ENCODE measurements at places on chromosomes 11 and 22.

- DNase-seq: no peak
Observed at GRCh38 chr11:111941963-111942362, 4.8 kb downstream of the DIXDC1 start.

- DNase-seq: no peak
Observed at GRCh38 chr11:2328021-2328420, 26.2 kb downstream of the TSPAN32 start.

- no peak for DNase-seq
Observed at GRCh38 chr11:116335078-116335477, 437.7 kb downstream of the BUD13 start.

GRCh38 chr11:68047437-68048290 lies 8.8 kb downstream of the TCIRG1 start:
- DNase-seq: no peak

GRCh38 chr22:29801796-29802195 lies 34.6 kb downstream of the UQCR10 start:
- no peak for DNase-seq

GRCh38 chr11:13329670-13330356 lies 52.2 kb downstream of the BMAL1 start:
- peak; percentile 75 for DNase-seq

- no peak for DNase-seq
Observed at GRCh38 chr11:123338997-123339752, 90.9 kb upstream of the GRAMD1B start.

DNA sequence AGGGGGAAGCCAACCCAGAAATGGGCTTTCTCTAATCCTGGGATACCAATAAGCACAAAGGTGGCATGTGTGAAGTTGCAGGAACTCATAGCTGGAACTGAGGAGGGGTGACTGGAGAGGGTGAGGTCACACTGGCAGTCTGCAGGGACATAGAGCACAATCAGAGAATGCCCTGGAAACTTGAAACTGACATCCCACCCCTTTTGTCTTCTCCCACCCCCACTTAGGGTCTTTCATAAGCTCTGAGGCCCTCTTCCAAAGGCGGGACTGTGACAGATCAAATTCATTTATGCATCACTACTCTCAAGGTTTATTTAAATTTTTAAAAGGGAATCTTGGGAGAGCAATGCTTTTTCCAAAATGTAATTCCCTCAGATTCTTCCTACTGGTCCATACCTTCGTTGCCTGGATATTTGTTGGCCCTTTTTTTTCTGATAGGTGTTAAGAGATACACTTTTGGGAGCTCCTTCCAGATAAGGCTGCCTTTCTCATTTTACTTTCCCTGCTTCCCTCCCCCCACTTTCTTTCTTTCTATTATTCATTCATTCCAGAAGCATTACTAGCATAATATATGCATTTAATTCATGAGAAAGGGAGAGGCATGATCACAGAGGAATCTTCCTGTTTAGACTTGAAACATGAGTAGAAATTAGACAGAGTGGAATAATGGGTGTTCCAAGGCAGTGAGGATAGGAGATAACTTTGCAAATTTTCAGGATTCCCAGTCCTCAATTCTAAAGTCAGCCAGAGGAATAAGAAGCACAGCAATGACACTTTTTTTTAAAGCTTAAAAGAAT lies 14.8 kb downstream of the OR51E2 start:
- no peak for DNase-seq

DNA sequence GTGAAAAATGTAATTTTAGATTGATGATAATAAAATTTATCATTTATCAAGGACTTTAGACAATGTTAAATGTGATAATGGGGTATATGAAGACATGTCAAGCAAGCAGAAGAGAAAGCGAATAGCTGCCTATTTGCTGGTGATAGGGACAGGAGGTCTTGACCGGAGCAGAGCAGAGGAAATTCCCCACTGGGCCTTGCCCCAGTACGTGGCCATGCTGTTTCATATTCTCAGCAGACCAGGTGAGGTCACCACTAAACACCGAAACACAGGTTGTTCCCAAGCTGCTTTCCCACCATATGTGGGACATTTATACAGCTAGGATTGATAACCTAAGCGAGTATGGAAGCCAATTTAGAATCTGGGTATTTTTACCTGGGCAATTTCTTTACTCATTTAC lies 1629.6 kb downstream of the FAM181B start:
- no peak for DNase-seq

DNA sequence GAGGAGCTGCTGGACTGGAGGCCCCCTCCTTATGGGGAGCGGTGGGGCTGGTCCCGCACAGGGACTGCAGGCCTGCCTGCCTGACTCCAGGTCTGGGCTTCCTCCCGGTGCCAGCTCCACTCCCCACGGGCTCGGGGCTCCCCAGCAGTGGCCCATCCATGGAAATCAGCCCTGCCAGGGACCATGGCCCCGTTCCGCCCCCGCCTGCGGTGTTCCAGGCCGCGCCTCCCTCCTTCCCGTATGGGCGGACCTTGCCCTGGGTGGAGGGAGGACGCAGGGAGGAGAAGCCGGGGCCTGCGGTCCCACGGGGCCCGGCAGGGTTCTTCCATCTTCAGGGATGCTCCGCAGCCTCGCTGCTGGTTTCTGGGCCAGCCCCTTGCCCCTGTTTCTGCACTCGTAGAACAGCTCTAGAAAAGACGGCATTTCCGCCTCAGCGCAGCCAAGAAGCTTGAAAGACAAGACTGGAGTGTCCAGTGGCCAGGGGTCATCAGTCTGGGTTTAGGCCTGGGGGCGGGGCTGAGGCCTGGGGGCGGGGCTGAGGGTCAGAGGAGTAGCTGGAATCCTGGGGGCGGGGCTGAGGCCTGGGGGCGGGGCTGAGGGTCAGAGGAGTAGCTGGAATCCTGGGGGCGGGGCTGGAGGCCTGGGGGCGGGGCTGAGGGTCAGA lies 1330.6 kb downstream of the BRD1 start:
- DNase-seq: no peak

DNA sequence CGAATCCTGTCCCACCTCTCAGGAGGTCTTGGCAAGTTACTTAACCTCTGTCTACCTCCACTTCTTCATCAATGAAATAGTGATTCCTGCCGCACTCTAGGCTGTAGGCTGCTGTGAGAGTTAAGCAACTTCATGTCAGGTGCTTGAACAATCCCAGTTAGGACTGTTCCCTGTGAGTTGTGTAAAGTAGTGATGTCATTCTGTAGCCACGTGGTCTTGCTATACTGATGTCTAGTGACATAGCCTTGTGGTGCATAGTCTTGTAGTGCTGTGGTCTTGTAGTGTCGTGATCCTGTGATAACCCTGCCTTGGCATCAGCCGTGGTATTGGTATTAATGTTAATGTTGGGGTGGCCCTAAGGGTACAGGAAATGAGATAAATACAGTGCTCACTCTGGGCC lies 30.3 kb upstream of the PRR5 start:
- DNase-seq: no peak

DNA sequence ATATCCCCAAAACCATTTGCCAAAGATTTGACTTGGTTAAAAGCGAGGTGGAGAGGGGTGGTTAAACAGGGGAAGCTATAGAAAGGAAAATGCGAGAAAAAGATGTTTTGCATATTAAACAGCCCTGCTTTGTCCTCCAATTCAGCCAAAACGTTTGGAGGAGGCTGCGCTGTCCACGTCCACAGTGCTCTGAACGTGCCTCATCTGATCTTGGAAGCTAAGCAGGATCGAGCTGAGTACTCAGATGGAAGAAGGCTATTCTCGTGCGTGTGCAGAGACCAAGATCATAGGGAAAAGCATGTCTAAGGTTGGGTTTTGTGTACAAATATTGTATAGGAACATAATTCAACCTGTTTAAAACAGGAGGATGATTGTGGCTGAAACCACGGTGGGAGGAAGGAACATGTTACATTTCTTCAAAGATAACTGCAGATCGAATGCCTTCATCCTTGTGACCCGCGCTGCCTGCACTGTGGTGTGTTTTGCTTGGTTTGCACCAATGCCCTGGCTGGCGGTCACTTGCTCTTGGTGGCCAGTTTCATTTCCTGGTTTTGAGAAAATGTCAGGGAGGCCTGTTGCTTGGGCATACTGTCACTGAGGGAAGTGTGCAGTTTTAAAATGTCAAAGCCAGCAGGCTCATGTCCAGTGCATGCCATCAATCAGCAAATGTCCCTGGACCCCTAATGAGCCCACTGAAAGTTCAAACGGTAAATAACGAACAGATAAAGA lies 40.4 kb downstream of the FLI1 start:
- no peak for DNase-seq

Measured in NCI-H748 treated with DMSO at 0.1 percent for 48 hours (cell line).